Activated CD4-positive, alpha-beta T cell treated with anti-CD3 and anti-CD28 coated beads, Interleukin-2, amount 10 ng/mL, durations not matched to agents 24 days and 14 days (primary cell): ENCODE measurements at places on chromosomes 11 and 22.

DNA sequence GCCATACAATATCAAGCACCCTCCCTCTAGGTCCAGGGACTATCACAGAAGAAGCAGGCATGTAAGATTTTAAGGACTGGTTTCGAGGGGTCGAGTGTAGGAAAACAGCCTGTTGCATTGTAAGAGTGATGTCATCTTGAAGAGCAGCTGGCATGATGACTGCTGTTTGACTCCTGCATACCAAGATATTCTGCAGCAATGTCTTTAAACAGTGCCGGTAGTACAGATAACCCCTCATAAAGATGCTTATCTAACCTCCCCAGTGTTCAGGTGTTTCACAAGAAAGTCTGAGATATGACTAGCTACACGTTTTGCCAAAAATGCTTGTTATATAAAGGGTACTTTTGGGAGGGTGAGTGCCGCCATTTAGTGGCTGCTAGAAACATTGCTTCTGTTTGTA lies 12.0 kb downstream of the FAM111A start:
- peak; percentile 45 for DNase-seq

DNA sequence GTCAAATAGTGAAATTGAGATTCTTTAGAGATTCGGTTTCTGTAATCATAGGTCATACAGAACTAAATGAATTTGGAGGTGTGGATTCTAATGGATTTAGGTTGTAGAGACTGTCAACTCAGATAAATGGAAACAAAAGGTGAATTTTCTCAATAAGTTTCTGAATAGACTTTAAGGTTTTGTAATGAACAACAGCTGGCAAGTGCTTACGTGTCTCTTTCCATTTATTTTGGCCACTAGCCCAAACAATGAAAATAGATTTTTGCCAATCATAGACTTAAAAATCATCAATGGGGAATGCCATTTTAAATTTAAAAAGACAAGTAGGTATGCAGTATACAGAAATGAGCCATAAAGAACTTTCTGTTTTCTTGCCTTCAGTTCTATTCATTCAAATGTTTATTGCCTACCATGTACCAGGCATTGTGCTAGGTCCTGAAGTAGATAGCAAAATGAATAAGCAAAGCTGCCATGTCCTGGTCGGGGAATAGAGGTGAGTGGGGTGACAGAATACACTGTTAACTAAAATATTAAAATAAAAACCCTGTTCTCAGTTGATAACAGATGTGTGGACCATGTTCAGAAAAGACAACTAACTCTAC lies 16.9 kb upstream of the TMEM135 start:
- DNase-seq, result no peak

- DNase-seq, result no peak
These were observed 4.9 kb upstream of the TTLL1 start for GRCh38 chr22:43094085-43094484.

- DNase-seq, result no peak
These were observed 77.7 kb upstream of the RAB1B start for GRCh38 chr11:66190786-66191185.

- no peak for DNase-seq
These were observed 92.8 kb upstream of the LINC01488 start for GRCh38 chr11:69388661-69389060.
